Activated CD4-positive, alpha-beta memory T cell treated with anti-CD3 and anti-CD28 coated beads for 36 hours (primary cell): ENCODE measurements at places on chromosomes 5 and 9.

DNA sequence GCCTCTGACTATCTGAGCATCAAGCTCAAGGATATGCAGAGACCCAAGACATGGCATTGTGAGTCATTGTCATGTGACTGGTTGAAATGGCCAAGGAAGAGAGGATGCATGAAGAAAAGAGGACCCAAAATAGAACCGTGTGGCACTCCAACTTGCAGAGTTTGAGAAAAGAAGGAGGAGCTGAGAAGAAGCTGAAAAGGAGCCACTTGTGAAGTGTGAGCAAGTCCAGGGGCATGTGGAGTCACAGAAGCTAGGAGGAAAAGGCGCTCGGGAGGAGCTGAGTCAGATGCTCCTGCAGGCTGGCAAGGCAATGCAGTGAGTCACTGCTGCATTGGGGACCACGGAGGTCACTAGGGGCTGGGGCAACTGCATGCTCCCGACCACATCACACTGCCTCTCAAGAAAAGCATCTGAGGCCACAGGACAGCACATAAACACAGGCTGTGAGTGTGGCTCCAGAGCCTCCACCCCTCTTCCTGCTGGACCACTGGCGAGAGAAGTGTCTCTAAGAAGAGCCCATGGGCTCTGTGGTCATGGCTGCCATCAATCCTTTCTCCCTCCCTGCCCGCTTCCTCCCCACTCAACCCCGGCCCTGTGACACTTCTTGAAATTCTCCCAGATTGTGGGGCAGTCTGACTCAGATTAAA is 197.6 kb downstream of the DRD1 start:
- DNase-seq, result peak; percentile 63

- no peak for DNase-seq
Observed at GRCh38 chr5:133466556-133467334, 145.6 kb downstream of the FSTL4 start.

GRCh38 chr9:34459941-34460340 is 1.3 kb downstream of the DNAI1 start:
- DNase-seq, result no peak

- no peak for DNase-seq
Observed at GRCh38 chr9:120759755-120760400, 33.3 kb downstream of the FBXW2 start.

DNA sequence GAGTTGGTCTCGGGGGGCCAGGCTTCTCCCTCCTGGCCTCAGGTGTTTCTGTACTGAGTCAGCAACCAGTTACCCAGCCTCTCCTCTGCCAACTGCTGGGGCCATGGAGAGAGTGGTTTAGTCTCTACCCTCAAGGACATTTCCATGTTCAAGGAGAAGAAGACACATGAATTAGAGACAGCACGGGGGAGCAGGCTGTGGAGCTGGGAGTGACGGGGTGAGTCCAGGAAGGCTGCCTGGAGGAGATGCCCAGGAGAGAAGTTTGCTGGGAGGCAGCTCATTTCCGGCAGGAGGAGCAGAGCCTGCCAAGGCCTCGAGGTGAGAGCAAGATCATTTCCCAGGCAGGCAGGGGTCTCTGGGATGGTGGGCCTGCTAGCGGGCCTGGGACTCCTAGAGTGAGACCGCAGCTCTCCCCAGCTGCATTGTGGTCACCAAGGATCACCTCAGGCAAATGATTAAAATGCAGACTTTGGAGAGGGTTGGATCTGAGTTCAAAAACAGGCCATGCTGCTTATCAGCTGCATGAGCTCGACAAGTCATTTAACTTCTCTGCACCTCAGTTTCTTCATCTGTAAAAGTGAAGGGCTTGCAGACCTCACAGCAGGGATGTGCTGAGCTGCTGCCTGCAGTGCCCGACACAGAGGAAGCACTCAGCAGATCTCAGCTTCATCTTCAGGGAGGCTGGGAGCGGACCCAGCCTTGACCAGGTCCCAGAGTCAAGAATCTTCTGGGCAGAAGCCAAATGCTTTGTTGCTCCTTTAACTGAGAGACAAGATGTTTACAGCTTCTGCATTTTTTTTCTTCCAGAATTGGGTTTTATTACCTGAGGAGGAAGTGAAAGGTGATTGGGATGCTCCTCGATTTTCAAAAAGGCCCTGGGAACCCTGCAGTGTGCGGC is 35.2 kb downstream of the NEK6 start:
- no peak for DNase-seq

DNA sequence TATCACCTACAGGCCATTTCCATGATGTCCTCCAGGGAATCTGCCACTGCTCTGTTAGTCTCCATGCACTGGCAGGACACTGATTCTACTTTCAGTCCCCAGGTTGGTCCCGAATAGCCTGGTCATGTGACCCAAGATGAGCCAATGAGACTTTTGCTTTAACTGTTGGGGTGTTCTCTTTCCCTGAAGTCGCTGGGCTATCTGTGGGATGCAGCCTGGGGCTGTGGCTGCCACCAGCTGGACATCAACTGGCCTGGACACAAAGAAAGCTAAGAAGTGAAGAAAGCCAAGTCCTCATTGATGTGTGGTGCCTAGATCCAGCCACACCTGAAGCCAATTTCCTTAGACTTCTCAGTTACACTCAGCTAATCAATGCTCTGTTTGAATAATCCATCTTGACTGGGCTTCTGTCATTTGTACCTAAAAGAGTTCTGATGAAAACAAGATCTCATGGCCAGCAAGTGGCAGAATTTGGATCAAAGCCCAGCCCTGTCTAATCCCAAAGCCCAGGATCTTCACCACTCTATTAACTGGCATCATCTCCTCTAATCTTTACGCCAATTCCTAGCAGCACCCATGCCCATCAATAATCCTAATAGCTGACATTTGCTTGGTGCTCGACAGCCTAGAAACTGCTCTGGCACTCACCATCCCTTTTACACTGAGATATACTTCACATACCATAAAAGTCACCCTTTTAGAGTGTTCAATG is 37.0 kb downstream of the SH3PXD2B start:
- DNase-seq, result no peak

- DNase-seq, result peak; percentile 54
Observed at GRCh38 chr9:90287567-90288274, 354.9 kb downstream of the DIRAS2 start.

DNA sequence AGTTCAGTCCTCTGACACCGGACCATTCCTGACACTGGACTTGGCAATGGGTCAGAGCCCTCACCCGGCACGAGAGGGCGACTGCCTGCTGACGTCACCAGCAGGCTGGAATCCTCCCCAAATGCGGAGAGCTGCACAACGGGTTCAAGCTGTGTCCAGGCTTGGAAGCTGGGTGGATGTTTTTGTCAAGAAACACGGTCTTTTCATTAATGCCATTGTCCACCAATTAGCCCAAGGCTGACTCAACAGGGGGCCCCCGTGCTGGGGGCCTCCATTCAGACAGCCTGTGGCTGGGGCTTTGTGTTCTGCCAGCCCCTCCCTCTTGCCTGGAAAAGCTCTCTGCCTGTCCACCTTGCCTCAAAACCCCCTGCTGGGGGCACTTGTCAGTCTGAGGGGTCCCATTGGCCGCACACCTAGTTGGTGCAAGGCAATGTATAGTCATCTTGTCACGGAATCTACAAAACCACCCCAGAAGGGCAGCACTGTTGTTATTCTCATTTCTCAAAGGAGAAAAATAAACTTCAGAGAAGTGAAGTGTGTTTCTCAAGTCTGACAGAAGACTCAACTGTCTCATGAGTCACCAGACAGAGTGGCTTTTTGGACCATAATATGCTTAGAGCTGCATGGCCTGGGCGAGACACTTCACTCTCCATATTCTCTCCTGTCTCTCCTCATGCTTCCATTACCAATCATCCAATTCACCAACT is 24.6 kb downstream of the NDUFA8 start:
- DNase-seq, result no peak
